Ecto neural progenitor cell (in vitro differentiated cells): ENCODE measurements at places on chromosomes 11 and 22.

- DNase-seq, result no peak
These were observed 76.1 kb downstream of the SERGEF start for GRCh38 chr11:17936790-17937189.

DNA sequence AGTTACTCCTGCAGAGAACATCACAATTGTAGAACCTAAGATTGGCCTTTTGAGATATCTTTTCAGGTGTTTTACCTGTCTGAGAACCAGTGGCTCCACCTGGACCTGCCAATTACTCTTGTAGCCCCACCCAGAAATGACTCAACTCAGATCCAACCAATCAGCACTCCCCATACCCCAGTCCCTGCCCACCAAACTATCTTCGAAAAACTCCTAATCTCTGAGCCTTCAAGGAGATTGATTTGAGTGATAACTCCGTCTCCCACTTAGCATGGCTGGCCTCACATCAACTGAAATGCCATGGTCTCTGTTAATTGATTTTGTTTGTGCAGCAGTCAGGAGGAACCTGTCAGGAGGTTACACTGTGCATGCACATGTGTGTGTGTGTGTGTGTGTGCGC lies 103.6 kb downstream of the MTNR1B start:
- no peak for DNase-seq

DNA sequence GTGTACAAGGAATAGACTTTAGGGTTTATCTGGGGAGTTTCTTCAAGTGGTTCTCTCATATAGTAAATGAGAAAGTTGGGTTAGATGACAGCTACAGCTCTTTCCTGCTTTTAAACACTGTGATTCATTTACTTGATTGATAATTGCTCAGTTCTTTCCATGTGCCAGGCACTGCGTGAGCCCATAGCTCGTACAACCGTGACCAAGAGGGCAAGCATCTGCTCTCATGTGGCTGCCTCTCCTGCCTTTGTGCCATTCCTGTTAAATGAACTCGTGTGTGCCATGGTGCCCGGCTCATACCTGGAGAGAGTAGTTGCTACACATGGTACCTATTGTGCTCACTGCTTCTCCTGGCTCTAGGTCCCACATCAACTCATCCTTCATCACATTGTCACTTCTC lies 206.3 kb downstream of the SNX19 start:
- DNase-seq, result no peak

- DNase-seq, result peak; percentile 61
These were observed 1.4 kb downstream of the ADM start for GRCh38 chr11:10305964-10306918.

DNA sequence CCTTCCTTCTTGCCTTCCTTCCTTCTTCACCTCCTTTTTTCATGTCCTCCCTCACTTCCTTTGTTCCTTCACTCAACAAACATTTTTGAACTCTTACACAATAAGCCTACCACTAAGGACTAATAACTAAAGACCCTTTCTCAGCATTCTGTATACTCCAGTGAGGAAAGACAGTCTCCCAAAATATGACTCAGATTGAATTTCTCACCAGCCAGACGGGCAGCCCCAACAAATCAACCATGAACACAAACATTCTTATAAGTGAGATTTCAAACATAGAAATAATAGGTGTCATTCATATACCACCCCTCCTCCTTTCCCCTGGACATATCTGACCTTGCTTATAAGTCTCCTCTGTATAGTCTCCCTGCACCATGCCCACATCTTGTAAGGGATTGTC lies 1079.7 kb downstream of the OPCML start:
- no peak for DNase-seq

DNA sequence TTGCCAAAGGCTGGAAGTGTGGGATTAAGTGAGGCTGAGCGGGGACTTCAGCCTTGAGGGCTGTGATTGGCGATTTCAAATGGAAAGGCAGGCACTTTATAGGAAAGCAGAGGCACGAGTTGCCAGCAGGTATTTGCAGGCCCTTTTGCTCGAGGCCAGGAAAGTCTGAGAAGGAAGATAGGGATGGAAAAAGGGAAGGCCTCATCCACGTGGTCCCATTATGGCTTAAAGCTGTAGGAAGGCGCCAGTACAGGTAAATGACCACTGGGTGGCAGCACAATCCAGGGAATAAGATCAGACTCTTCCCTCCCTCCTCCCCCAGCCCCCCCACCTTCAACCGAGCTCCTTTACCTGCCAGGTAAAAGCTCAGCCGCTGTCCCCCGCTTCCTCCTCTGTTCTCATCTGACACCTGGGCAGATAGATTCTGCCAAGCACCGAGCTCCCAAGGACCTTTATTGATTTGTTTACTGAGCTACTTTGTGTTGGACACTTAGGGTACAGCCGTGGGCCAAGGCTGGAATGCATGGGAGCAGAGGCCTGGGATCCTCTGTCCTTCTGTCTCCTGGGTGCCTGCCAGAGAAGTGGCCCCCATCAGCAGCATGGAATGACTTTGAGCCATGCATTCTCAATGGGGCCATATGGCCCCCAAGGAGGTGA lies 7.5 kb downstream of the P2RX3 start:
- peak; percentile 76 for DNase-seq

DNA sequence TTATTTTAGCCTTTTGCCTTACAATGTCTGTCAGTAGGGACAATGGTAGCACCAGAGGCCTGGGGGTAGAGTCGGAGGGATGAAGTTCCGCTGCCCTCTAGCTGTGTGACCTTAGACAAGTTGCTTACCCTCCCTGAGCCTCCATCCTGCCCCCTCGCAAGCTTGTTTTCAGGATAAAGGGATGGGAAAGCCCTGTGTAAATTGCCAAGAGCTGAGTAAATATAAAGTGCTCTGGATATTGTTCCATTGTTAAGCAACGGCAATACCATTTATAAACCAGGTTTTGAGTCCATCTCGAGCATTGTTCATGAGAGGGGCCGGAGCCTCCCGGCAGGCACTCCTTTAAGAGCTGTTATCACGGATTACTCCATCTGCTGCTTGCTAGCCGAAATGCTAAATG lies 72.9 kb downstream of the ZBTB16 start:
- DNase-seq, result no peak

GRCh38 chr11:88174709-88175568 lies at the start of gene RAB38:
Gene RAB38, minus strand, starts transcription at chr11:88175443. Its CDS starts 59 bp downstream, at chr11:88175384.
- DNase-seq, result peak; percentile 81

DNA sequence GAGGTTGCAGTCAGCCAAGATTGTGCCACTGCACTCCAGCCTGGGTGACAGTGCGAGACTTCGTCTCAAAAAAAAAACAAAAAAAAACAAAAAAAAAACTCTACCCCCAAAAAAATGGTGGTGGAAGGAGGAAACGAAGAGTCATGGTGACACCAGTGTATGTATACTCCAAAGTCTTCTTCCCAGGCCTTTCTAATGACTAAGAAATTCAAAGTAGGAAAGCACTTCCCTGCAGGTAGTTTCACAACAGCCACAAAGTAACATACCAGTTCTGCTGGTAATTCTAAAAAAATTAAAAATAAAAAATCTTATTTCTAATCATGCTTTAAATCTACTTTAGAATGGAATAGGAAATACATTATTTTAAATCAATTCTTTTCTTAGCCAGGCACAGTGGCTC lies 72.6 kb downstream of the DENND5A start:
- no peak for DNase-seq

- DNase-seq, result no peak
These were observed 15.4 kb downstream of the OR52K2 start for GRCh38 chr11:4464216-4465159.

GRCh38 chr22:36067235-36067558 lies 38.6 kb upstream of the RBFOX2 start:
- DNase-seq, result no peak

DNA sequence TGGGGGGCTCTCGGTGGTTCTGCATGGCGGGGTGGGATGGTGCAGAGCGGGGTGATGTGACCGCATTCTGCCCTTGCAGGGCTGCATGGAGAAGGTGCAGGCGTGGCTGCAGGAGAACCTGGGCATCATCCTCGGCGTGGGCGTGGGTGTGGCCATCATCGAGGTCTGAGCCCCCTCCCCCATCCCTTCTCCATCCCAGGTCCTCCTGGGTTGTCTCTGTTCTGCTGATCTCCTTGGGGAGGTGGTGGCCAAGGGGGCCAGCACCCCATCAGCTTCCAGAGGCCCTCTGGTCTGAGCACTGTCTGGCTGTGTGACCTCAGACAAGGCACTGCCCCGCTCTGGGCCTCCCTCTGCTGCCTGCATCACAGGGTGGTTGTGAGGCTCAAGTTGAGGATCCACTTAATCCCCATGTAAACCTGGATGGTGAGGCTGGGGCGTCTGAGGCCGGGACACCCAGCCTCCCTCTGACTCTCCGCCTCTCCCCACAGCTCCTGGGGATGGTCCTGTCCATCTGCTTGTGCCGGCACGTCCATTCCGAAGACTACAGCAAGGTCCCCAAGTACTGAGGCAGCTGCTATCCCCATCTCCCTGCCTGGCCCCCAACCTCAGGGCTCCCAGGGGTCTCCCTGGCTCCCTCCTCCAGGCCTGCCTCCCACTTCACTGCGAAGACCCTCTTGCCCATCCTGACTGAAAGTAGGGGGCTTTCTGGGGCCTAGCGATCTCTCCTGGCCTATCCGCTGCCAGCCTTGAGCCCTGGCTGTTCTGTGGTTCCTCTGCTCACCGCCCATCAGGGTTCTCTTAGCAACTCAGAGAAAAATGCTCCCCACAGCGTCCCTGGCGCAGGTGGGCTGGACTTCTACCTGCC lies 53.3 kb downstream of the CD82 start:
- DNase-seq, result peak; percentile 41
